ENCODE measurements at places on chromosomes 4 and X.
A peak's percentile ranks its signal among the peaks of the same experiment; 100 is the strongest.

DNA sequence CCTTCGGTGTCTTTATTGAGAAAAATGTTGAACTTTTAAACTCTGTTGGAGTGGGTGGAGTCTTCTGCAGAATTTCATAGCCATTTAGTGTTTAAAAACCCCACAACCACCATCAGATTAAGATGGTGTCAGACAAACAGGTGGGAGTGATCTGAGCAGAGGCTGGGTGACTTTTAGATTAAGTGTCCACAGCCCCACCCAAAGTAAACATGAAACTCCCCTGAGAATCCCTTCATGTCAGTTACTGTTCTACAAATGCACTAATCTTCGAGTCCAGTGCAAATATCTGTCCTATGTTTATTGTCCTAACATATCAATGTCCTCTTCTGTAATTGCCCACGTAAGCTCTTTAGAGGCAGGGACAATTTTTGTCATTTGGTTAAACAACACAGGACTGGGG is 175.6 kb upstream of the RBPJ start:
- DNase-seq, result no peak

DNA sequence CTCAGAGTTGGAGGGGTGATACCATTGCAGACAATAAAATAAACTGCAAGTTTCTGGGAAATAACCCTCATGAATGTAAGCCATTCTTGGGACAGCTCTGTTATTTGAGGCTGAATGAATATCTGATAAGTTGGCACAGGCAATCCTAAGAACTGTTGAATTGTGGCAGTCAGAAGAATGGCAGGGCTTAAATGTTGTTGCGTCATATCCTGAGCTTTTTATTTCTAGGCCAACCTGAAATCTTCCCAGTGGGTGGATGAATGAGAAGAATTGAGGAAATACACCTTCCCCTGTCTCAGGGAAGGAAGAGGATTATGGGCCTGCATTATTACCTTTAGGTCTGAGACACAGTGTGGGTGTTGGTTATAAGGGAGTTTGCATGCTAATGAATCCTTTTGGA is 64.4 kb upstream of the C4orf54 start:
- DNase-seq, result no peak

GRCh38 chr4:16513876-16514275 is 287.6 kb upstream of the TAPT1 start:
- no peak for DNase-seq

GRCh38 chr4:38560768-38561558 is 103.0 kb upstream of the KLF3 start:
- DNase-seq, result peak; percentile 9

DNA sequence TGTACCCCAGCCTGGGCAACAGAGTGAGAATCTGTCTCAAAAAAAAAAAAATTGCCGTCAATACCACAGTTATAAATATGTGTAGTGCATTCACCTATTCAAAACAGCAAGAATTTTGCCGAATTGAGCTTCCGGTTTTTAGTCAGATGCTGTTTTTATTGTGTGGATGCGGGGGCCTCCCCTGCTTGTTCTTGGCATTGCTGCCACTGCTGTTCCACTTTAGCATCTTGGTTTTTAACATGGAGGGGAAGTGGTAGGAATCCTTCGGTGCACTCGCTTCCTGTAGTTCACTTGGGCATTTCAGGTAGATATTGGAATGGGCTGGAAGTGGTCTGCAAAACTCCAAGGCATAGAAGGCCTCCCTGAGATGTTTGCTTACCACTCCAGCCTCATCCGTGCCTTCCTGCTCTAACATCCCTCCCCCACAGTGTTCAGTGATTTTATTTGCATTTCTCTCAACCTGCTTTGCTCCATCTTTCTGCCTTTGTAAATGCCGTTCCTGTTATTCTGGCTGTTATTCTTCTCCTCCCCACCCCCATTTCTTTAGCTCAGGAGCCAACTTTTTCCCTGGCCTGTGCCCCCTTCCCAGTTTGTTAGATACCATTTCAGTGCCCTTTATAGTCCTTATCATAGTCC is 25.5 kb downstream of the MOB1B start:
- DNase-seq, result no peak

GRCh38 chr4:8391972-8392371 is 48.6 kb downstream of the ACOX3 start:
- no peak for DNase-seq

GRCh38 chrX:19627081-19627480 is 111.8 kb upstream of the MAP3K15 start:
- DNase-seq, result no peak

DNA sequence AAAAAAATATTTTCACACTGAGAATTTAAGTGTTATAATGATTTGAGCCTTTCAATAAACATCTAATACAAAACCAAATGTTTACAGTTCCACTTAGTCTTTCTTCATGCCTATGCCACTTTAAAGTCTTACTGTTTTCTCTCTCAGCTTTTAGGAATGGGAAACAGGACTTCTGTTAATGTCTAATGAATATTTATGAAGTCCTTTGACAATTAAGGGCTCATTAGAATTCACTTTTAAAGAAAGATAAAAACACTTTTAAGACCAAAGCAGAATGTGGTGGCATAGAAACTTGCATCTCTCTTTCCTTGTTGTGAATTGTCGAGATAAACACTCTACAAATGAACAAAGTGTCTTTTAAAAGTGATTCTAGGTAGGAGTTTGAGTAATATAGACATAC is 315.9 kb downstream of the BMPR1B start:
- no peak for DNase-seq

- DNase-seq, result no peak
Measured at GRCh38 chrX:135324463-135324862, 15.2 kb downstream of the ETDC start.

GRCh38 chr4:30696191-30696590 is 24.0 kb upstream of the PCDH7 start:
- DNase-seq, result no peak

- DNase-seq, result no peak
Measured at GRCh38 chr4:109319156-109319555, 16.7 kb upstream of the COL25A1 start.

DNA sequence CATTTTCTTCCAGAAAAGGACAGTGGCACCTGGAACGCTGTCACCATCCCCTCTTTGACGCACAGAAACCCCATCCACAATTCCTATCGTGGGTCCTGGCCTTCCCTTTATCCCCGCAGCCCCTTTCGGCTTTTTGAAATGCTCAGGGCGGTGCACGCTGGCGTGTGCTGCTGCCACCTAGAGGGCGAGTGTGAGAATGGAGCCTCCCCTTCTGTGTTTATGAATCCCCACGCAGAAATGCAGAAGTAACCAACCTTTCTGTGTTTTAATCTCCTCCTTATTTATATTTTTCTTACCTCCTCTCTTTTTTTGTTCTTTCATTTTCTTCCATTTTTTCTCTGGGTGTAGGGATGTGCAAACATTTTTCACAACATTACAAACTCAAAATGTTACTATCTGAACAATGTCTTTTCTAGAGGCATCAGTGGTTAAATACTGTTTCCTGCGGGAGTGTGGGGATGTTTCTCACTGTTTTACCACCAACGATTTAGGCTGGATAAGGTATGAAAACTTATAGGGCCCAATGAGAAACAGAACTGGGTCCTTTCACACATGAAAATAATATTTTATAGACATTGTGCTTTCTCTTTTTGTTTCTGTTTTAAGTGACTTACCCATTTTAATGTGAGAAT is 50.0 kb downstream of the TMA16 start:
- DNase-seq, result peak; percentile 35

Measured in stimulated activated CD4-positive, alpha-beta T cell treated with anti-CD3 and anti-CD28 coated beads, Interleukin-1b, Interleukin-23, amount 100 ng/mL, for 24 hours (primary cell).